Karpas-422 (cell line): ENCODE measurements at places on chromosomes 11 and 22.

GRCh38 chr11:1846453-1846932, 6.4 kb upstream of the LSP1 start:
- DNase-seq = no peak

- peak; percentile 63 for DNase-seq
Observed at GRCh38 chr11:109984634-109985289, 108.4 kb upstream of the ZC3H12C start.

GRCh38 chr22:50016988-50017700, 4.6 kb upstream of the IL17REL start:
- DNase-seq = no peak

GRCh38 chr11:61814958-61815789, 1.6 kb downstream of the FADS1 start:
- peak; percentile 83 for DNase-seq

GRCh38 chr11:111469200-111469599, 43.0 kb downstream of the BTG4 start:
- peak; percentile 73 for DNase-seq

DNA sequence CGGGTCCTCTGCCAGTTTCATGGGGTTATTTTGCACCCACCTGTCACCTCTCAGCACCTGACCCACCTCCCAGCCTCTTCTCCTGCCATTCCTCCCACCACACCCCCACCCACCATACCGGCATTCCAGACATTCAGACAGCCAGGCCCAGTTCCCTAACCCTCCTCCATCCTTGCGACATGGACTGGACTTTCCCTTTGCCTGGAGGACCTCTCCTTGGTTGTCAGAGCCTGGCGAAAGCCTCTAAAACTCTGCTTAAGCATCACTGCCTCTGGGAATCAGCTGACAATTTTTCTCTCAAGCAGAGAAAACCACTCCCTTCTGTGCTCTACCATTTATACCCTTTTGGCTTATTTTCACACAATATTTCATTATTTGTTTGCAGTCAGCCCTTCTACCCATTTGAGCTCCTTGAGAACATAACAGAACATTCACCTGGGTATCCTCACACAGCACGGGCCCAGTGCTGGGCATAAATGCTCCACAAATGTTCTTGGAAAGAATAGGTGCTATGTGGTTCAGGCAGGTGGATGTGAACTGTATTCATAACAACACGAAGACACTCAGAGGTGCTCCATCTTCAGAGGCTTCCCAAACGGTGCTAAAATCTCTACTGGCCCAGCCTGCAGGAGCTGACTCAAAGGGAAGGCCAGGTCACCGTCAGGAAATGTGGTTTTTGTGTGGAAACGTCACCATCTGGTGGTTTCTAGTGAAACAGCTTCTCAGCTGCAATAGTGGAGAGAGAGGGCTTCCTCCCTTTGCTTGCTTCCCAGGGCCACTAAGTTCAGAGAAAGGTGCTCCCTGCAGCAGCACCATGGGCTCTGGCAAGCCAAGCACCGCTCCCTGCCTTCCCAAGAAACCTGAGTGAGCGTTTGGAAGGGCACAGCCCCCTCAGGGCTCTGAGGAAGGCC, 10.4 kb downstream of the SPATA19 start:
- peak; percentile 65 for DNase-seq

- no peak for DNase-seq
Observed at GRCh38 chr11:111308140-111308539, 9.8 kb downstream of the POU2AF3 start.

DNA sequence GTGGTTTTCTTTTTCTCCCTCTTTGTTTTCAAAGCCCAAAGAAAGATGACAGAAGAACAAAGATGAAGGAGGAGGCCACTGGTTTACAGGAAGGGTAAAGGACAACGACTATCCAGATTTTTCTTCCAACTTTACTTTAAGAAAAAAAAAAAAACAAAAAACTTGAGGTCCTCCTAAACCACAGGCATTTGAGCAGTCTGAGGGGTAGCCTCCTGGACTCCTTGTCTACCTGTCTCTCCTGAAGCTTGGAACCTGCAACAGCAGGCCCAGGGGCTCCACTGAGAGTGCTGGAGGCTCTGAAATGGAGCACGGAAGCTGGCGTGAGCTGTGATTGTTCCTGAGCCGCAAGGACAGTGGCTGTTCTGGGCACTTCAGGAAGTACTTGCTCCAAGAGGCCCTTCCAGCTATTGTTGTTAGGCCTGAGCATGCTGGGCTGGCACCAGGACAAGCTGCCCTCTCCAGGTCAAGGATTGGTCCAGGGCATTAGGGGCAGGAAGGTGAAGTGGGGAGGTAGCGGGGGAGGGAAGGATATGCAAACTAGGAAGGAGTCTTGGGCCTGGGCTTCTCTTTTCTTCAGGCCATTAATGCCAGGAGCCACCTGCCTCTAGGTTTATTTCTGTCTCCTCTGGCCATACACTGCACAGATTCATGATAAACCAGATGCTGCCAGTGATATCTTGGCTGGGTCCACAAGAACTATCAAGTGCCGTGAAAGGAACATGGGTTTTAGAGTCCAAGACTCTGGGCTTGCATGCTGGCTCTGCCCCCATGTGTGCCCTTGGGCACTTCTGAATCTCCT, 147.3 kb downstream of the CCDC34 start:
- no peak for DNase-seq

DNA sequence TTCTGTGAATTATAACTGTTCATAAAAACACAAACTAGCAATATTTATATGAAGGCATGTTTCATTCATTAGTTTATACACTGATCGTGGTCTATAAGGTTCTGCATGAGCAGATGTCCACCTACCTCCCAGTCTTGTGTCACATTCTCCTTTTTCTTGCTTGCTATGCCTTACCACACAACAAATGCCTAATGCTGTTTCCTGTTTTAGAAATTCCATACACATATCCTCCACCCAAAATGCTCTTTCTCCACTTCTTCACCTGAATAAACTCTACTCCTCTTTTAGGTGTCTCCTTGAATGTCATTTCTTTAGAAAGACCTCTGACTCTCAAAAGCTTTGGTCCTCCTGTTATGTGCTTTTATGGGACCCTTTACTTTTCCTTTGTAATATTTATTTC, 88.9 kb downstream of the BDNF start:
- DNase-seq = no peak
